Activated effector memory CD4-positive, alpha-beta T cell treated with Interleukin-2 at 50 U/mL for 16 hours (primary cell): ENCODE measurements at places on chromosomes 7 and 10.

DNA sequence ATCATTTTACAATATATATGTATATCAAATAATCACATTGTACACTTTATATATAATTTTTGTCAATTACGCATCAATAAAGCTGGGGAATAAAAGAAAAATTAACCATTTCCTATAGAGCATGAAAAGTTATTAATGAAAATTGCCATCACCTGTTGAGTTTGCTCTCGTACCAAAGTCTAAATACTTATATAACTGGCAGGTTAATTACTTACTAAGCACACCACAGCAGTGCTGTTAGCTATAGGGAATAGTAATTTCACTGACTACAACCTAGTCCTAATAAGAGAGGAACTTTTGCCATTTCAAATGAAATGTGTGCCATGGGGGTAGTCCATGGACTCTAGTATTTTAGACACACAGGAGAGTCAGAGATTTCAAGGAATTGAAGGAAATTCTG, 176.9 kb upstream of the COL1A2 start:
- DNase-seq = no peak

GRCh38 chr10:96999337-96999736, 167.2 kb downstream of the LCOR start:
- DNase-seq = no peak

DNA sequence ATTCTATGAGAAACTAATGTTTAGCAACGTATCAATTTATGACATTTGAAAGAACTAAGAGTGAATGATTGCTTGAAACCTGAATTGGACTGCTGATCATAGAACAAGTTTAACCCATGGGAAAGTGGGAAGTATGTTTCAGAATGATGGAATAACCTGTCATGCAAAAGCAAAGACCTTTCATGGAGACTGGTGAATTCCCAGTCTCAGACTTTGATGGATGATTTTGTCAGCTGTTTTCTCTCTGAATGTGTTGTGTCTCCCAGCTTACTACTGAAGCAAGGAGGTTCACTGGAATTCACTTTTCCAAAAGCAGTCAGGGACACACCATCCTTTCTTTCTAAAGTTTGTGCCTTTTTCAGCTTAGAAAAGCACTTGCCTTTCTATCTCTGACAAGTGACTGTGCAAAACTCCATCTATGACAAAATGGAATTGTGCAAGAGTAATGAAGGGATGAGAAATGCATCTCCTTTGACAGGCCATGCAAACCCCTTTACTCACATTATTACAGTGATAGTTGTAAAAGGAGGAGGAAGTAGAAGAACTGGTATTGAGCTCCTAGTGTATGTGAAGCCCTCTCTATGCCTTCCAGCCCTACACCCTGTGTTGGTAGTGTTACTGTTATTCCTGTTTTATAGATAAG, 176.1 kb downstream of the PRKG1 start:
- DNase-seq = no peak

- no peak for DNase-seq
Measured at GRCh38 chr7:80347173-80347572, 164.7 kb downstream of the GNAT3 start.

- no peak for DNase-seq
Measured at GRCh38 chr10:109259293-109259692, 664.0 kb downstream of the XPNPEP1 start.

- no peak for DNase-seq
Measured at GRCh38 chr7:75608451-75609122, 116.5 kb downstream of the SPDYE5 start.

GRCh38 chr10:77526868-77527617, 110.6 kb downstream of the KCNMA1 start:
- DNase-seq = no peak

GRCh38 chr10:4255751-4256150, 470.7 kb upstream of the KLF6 start:
- DNase-seq = no peak

- no peak for DNase-seq
Measured at GRCh38 chr10:123507298-123507697, 158.9 kb upstream of the GPR26 start.

DNA sequence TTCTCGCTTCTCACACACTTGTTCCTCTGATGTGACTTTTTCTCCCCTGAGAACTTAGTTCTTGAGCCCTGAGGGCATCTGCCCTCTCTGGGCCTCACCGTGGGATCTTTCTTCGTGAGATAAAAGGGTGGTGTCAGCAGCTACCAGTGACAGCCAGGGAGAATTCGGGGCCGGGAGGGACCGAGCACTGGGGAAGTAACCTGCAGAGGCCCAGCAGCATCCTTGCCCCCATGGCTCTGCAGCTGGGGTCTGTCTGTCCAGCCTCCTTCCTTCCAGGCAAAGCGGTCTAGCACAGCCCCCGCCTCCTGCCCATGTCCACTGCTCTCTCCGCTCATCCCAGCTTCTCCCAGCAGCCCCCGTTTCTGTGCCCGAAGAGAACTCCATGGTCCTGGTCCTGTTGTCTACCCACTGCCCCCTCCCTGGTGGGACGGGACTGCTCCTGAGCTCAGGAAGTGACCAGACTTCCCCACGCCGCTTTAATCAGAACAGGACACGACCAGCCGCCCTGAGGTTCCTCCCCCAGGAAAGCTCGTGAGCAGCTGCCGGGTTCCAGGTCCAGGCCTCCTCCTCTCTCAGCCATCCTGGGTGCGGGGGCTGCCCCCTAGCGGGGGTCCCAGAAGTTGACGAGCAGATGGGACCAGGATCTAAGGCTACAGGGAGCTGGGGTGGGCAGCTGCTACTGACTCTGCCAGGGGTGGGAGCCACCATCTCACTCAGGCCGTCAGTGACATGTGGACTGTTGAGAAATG, 187.5 kb downstream of the WDR37 start:
- DNase-seq = no peak

- DNase-seq = no peak
Measured at GRCh38 chr10:112821663-112822062, 128.4 kb upstream of the TCF7L2 start.

DNA sequence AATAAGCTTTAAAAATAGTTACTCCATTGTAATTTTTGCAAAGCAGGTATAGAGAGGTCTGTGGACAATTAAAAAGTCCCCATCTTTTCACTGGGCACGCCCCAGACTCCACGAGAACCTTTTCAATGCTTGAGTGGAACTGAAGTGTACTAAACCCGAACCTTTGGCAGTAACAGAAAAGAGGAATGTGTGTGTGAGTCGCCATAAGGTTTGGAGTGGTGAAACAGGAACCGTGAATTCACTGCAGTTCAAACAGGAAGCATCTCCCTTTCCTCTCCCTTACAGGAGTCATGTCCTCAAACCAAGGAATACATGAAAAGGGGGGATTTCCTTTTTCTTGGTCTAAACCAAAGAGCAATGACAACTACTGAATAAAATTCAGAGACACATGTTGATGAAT, 23.2 kb downstream of the NDUFB2 start:
- no peak for DNase-seq

- peak; percentile 52 for DNase-seq
Measured at GRCh38 chr10:62681211-62681940, 123.1 kb upstream of the ADO start.

GRCh38 chr7:115356139-115356746, 434.3 kb downstream of the MDFIC start:
- DNase-seq = no peak

- peak; percentile 52 for DNase-seq
Measured at GRCh38 chr7:143305423-143306070, 10.4 kb upstream of the CLCN1 start.

- no peak for DNase-seq
Measured at GRCh38 chr7:123789206-123789784, 40.5 kb upstream of the WASL start.

DNA sequence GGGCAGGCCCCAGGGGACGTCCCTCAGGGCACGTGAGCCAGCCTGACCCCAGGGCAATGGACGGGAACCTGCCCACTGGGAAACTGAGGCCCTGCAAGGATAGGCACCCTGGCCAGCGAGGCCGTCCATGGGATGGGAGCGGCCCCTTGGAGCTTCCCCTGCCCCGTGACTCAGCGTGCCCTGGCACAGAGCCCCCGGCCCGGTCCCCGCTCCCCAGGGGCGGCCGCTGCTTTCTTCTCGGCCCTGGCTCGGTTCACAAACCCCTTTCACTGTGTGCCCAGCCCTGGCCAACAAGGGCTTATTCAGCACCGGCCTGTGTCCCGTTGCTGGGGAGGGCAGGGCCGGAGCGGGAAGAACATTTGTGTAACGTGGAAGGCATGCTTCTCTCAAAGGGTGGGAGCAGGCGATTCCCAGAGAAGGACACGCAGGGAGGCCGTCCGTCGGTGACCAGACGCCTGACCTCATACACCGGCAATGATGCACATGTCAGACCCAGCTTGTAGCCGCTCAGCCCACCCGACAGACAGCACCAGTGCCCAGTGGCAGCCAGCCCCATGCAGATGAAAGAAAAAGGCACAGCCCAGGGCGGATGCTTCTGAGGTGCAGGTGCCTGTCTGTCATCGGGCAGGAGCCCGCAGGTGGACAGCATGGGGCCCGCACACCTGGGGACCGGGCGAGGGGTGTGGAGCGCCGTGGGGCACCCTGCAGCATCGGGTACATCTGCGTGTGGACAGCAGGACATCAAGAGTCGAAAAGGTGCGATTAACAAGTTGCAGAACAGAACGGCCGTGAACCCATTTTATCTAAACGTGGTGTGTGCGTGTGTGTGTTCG, 94.5 kb downstream of the PDGFA start:
- DNase-seq = no peak

- DNase-seq = no peak
Measured at GRCh38 chr10:49212783-49213182, 24.6 kb upstream of the TMEM273 start.

DNA sequence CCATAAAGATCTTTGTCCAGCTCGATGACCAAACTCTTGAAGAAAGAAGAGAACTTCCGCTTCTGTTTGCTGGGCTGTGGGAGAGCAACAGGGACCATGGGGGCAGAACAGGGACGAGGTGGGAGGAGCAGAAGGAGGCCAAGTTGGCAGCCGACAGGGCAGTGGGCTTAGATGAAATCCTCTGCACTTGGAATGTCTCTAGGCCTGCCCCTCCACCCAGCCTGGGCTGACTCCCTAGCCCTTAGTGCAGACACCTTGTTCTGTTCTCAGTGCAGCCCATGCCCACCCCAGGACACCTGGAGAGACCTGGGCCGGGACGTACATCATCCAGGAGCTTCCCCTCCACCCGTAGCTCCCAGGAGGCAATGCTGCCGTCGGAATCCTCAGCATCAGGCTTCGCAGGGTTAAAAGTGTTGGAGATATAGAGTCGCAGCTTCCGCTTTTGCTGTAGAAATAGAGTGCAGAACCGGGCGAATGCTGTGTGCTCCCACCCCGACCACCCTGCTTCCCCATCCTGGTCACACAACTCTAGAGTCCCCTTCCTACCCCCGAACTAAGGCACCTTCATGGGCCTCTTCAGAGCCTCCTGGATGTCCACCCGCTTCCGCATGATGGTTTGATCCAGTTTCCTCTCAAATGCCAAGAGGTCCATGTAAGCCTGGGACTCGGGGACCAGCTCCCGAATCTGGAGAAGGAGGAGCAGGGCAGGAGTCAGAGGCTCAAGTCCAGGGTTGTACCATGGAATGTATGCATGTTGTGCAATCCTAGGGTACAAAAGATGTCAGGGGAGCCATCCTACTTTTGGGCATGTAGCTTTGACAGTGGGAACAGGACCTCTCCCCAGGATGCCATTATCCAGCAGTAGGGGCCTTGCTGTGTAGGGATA, 6.1 kb downstream of the SMARCD3 start:
- no peak for DNase-seq

- DNase-seq = no peak
Measured at GRCh38 chr7:81155654-81156373, 237.0 kb upstream of the SEMA3C start.

- DNase-seq = no peak
Measured at GRCh38 chr10:103114876-103115275, 78.2 kb downstream of the NT5C2 start.

DNA sequence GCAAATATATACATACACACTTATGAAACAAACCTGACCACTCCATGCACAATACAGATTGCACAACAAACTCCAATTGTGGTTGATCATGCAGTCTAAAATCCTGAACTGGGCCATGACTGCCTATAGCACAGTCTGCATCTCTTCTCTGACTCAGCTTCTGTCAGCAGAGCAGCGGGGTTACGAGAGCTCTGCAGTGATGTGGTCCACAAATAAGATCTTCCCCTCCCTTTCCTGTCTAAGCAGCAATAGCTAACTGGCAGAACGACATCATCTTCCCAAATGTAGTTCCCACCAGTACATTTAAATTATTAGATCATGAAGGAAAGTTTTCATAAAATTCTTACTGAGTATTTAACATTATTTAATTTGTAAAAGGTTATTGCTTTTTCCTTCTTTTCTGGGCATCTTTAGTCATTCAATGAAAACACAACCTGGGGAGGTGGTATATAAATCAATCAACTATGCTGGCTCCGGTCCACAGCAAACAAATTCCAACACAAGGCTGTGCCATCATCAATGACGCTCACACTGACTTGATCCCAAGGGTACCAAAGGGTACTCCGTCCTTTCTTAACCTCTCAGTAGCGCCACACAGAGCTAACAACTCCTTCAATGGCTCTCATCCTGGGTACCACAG, 17.1 kb downstream of the ARHGAP21 start:
- peak; percentile 13 for DNase-seq

DNA sequence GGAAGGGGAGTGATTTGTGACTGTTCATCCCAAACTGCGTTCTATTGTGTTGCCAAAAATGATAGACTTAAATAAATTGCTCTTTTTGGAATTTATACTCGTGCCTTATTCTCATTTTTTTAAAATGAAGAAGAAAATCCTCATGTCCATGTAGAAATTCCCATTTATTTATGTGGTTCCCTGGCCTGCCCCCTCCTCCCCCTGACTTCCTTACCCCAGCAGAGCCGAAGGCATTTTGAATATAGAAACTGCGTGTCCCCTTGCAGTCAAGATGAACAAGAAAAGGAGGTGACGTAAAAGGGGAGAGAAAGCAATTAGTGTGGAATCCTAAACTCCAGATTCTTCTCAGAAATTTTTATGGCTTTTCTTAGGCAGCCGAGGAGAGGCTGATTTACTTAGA, 126.1 kb downstream of the FAM204A start:
- no peak for DNase-seq

DNA sequence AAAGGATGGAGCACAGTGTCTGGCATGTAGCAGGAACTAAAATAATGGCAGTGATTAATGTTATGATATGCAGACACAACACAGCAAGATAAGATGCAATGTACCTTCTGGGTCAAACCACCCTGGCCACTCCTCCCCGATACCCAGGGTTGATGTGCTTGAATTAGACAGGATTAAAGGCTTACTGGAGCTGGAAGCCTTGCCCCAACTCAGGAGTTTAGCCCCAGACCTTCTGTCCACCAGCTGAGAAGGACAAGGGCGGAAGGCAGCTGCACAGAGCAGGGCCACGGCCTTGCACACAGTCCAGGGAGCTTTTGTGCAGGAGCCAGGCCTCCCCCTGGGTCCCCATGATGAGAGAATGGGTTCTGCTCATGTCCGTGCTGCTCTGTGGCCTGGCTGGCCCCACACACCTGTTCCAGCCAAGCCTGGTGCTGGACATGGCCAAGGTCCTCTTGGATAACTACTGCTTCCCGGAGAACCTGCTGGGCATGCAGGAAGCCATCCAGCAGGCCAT, at the start of gene RBP3:
Gene RBP3, plus strand, starts transcription at position 226 of the 514 bp plus-strand sequence. Its CDS starts 122 bp downstream, at position 348.
- no peak for DNase-seq

- DNase-seq = no peak
Measured at GRCh38 chr10:27986821-27987220, 12.1 kb downstream of the ODAD2 start.

GRCh38 chr10:124240839-124241291, 147.5 kb upstream of the CHST15 start:
- DNase-seq = no peak
